ENCODE measurements at places on chromosomes 3 and 15. TPM values are rescaled to one million over a fixed set of nuclear protein-coding genes. Genes with fewer than 3 reads are reported as not detected.

NAA50 gene
- 199 TPM for total RNA-seq

CACNA2D2 gene
- not detected for total RNA-seq

PRR20G gene
- not detected for total RNA-seq

ZNF280D gene
- total RNA-seq = 52.0 TPM

TSPAN3 gene
- 315 TPM for total RNA-seq

GPR160 gene
- total RNA-seq = 7.7 TPM

CLDN1 gene
- 1.3 TPM for total RNA-seq

SQOR gene
- total RNA-seq = 60.1 TPM

CA12 gene
- 1.2 TPM for total RNA-seq

GCHFR gene
- total RNA-seq = 14.7 TPM

GRAMD2A gene
- not detected for total RNA-seq

GRK7 gene
- total RNA-seq = not detected

SPESP1 gene
- total RNA-seq = 2.3 TPM

ARL6IP5 gene
- 111 TPM for total RNA-seq

PPP1R14D gene
- total RNA-seq = not detected

PDE12 gene
- 31.3 TPM for total RNA-seq

FES gene
- 45.2 TPM for total RNA-seq

GPR149 gene
- not detected for total RNA-seq

ACKR4 gene
- 2.9 TPM for total RNA-seq

TNK2 gene
- total RNA-seq = 18.0 TPM

CASR gene
- total RNA-seq = under 0.01 TPM

KLF15 gene
- 1.5 TPM for total RNA-seq

HHATL gene
- not detected for total RNA-seq

AGBL1 gene
- total RNA-seq = under 0.01 TPM

PRTG gene
- 2.3 TPM for total RNA-seq

ATP13A5 gene
- not detected for total RNA-seq

EPB42 gene
- total RNA-seq = not detected

ITPKA gene
- 1.6 TPM for total RNA-seq

KCNMB2 gene
- not detected for total RNA-seq

MAP1A gene
- 0.65 TPM for total RNA-seq

RASGRP1 gene
- total RNA-seq = 0.76 TPM

ISY1 gene
- total RNA-seq = 25.2 TPM

SRPRB gene
- total RNA-seq = 68.4 TPM

GOLGA8S gene
- total RNA-seq = not detected

ALG1L2 gene
- total RNA-seq = not detected

CILP gene
- not detected for total RNA-seq

ALPK3 gene
- 69.8 TPM for total RNA-seq

PLOD2 gene
- 284 TPM for total RNA-seq

MESP2 gene
- 0.19 TPM for total RNA-seq

XCR1 gene
- not detected for total RNA-seq
